ENCODE measurements at places on chromosomes 3 and 15.

- peak; percentile 20 for DNase-seq
Observed at GRCh38 chr3:45554006-45554666, 40.4 kb upstream of the LIMD1 start.

- DNase-seq, result no peak
Observed at GRCh38 chr3:131786386-131786785, 248.4 kb downstream of the CPNE4 start.

GRCh38 chr15:57591237-57591821 is 375 bp upstream of the MYZAP start:
- no peak for DNase-seq

DNA sequence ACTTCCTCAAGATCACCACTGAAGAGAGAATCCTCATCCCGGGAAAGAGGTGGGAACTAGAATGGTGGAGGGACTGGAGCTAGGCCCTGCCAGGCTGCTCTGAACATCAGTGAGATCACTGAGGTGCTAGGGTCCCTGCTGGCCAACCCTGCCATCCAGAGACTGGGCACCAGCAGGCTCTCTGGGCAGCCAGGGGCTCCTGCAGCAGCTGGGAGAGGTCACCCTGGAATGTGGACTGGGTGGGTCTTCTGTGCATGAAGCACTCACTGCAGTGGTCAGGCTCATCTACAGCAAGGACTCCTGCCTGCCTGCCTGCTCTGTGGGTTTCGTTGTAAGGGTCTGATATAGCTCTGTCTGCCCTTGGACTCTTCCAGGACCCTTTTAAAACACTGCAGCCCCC is 24.9 kb downstream of the ALS2CL start:
- no peak for DNase-seq

GRCh38 chr15:39153716-39154115 is 427.2 kb upstream of the THBS1 start:
- DNase-seq, result no peak

- DNase-seq, result no peak
Observed at GRCh38 chr3:161800985-161801559, 304.5 kb downstream of the OTOL1 start.

GRCh38 chr15:78620021-78620526 is 722 bp downstream of the CHRNA3 start:
- no peak for DNase-seq
